Stimulated activated CD8-positive, alpha-beta memory T cell treated with anti-CD3 and anti-CD28 coated beads, Interleukin-7, amount 100 ng/mL, for 48 hours (primary cell): ENCODE measurements at places on chromosomes 1 and 21.

DNA sequence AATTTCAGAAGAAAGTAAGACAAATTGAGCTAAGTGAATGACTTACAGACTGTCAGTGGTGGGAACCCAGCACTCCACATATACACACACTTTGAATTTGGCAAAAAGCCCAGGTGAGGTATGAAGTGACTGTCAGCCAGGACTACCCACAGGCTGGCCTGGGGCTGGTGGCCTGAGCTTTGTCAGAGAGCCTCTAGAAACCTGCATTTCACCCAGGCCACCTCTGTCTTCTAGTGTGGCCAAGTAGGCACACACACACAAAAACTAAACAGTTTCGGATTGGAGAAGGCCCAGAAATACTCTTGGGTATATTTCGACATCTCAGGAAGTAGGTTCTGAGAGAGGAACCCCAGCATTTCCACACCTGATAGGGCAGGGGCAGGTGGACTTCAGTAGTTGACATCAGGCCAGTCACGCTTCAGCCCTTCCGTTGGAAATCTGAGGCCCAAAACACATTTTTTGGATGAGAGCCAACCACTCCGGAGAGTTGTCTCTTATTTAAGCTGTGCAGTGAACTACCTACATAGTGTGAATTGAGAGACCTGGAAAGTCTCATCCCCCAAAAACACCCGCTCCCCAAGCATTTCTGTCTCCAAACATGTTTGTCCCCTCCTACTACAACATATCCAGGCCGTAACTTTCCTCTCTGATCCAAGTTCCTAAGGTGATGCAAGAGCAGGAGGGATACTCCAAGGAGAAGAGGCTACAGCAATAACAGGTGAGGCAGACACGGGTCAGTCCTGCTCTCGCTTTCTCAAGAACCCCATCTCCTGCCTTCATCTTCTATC, 167.2 kb upstream of the PROX1 start:
- no peak for DNase-seq

GRCh38 chr1:84402501-84402900, 4.2 kb downstream of the DNASE2B start:
- no peak for DNase-seq

DNA sequence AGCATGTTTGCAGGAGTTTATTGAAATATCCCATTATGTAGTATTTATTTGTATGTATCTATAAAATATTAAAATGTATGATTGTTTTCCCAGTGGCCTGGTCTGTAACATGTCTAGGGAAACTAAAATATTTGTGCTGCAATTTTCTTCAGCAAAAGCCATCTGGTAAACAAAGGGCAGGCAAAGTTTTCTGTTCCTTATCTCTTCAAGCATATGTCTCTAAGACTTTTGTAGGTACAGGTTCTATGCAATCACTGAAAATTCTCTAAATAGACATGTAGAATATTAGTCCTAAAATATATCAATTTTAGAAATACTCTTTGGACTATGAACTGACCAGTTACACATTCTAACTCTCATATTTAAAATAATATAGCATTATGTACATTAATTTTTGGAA, 585.8 kb upstream of the RGS18 start:
- no peak for DNase-seq

DNA sequence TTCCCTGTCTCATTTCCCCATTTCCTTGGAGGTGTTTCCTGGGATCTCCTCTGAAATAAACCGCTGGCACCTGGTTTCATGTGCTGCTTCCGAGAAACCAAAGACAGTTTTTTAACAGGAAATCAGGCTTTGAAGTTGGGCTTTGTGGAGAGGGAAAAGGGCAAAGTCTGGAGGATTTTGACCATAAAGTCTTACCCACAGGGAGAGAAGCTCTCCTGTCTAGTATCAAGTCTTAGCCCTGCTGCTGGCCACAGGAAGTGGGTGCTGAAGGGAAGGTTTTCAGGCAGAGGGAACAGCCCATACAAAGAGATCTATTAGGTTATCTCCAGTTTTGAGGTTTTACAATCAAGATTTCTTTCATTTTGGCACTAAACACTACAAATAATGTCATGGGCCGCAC, 29.3 kb downstream of the SLC5A9 start:
- no peak for DNase-seq

DNA sequence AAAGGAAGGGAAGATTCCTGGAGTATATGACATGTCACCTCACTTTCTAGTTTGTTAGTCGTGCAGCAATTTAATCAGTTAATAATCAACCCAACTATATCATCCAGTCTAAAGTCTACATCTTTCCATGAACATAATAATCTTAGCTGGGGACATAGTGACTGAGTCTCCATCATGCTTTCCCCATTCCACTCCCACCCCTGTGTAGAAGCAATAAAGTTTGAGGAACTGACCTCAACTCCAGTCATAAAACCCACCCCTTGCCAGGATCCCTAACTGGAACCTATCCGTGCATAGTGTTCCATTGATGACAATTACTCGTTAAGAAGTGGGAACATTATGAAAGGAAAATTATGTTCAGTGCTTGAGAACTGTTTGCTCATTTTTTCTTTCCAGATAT, 48.9 kb upstream of the MROH9 start:
- DNase-seq, result no peak

DNA sequence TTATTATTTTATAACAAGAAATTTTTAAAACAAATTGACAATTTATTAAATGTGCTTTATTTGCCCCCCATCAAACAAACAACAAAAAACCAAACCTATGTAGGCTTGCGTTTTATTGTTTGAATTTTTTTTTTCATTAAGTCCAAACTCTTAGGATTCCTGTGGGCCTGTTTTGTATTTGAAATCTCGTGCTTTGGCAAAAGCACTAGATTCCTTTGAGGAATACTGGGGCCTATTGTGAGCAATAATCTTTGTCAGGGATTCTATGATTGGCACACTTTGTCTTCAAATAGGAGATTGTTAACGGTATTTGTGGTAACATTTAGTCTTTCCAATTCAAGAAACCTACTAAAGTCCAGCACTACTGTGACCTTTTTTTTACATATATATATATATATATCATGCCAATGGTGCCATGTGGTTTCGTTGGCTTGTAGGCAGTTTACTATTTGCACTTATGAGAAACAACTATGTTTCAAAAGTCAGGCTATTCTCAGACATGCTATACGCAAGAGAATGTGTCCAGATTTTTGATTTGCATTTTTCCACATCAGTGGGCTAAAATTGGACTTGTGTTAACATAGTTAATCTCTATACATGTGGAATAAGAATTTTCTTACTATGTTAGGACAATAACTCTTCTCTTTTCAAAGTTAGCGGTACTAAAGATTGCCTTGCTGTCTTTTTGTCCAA, 70.4 kb upstream of the GREM2 start:
- no peak for DNase-seq

GRCh38 chr21:33857846-33858666, 57.5 kb downstream of the ATP5PO start:
- DNase-seq, result no peak

DNA sequence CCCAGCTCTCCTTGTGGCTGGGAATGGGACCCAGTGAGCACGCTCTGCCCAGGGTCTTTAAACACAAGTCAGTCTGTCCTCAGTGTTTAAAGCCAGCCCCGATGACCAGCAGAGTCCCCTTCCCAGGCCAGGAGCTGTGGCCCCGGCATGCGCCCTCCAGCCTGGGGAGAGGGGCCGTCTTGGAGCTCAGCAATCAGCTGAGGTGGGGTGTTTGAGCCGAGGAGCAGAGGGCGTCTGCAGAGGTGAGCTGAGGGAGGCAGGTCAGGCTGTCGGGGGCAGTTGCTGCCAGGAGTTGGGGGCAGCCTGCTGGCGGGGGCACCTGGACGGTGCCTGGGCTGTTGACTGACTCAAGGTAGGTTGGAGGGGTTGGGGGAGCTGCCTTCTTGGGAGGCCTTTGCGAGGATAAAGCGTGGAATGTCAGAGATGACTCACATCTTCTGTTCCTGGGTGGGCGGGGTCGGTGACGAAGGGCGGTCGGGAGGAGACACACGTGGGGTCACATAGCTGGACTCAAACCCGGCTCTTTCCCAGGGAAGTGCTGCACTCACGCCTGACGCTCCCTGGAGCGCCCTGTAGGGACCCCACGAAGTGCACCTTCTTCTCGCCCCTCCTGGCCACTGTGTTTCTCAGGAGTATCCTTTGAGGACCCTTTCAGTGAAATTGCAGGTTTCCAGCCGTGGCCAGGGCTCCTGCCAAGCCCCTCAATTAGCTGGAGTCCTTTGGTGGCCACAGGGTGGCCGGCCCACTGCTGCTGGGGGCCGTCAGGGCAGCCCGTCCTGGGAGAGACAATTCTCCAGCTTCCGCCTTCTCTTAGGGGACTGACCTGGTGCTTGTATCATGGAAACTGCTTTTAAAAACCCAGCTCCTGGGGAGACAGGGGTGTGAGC, 86.2 kb downstream of the SIK1 start:
- DNase-seq, result no peak

GRCh38 chr21:14058566-14058965, 152.2 kb downstream of the LIPI start:
- no peak for DNase-seq
